ENCODE measurements at places on chromosomes 4 and X.

DNA sequence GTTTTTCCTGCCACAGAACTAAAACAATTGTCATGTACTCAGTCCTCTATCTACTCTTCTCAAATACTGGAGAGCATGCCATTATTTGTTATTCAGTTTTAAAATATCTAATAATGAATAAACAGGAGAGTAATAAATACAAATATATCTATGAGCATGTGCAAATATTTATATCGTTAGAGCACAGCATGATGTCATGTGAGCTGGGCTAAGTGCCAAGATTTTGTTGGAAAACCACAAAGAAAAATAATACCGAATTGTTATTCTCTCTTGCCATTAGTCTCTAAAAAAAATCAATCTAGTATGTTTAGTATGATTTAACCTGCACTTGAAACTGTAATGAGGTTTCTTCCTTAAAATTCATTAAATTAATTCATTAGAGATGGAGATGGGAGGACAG lies 97.3 kb downstream of the DDX60 start:
- DNase-seq = no peak

- DNase-seq = no peak
These were observed 685.8 kb downstream of the GABRG1 start for GRCh38 chr4:45438047-45438446.

DNA sequence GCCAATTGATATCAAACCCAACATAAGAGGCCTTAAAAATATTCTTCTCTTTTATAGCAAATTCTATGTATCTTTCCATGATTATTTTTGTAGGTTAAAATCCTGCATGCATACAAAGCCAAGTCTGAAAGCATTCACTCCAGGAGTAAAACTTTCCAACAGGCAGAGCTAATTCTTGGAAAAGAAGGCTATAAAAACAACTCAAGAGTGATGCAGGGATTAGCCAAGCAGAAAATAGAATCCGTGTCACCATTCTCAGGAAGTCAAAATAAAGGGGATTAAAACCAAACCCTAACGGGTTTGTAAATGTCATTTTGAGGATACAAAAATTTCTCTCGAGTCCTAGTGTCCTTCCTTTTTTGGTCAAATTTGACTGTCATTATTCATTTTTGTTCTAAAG lies 412.4 kb downstream of the DMD start:
- DNase-seq = no peak

GRCh38 chrX:123223859-123224258 lies 39.8 kb downstream of the GRIA3 start:
- DNase-seq = no peak

DNA sequence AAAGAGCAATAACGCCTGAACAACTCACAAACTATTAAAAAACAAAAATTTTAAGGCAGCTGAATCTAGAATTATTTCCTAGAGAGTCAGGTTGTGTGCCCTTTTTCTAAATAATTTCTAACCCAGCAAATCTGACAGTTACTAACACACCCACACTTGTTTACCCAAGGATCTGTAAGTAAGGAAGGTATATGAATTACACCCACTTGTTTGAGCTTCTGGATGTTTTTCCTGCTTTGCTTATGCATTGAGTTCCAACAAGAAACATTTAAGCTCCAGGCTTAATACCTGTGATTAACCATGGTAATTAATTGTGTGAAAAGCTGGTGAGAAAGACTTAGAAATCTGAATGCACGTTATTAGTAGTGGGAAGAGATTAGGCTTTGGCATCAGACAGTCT lies 1.5 kb downstream of the NIPAL1 start:
- DNase-seq = no peak

DNA sequence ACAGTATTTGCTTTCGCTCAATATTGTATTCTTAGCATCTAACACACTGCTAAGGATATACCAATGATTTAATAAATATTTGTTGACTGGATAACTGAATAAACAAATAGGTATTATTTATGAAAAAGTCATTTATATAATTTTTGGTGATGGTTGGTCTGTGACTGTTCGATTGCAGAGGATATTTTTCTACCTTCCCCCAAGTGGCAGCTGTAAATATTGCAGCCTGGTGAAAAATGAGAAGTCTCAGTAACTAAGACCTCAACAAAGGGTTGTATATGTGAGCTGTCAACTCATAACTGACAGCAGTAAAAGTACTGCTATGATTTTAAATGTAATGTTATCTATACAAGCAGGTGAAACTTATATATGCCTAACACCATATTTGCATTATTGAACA lies 36.0 kb downstream of the HTR2C start:
- no peak for DNase-seq

GRCh38 chrX:119230850-119231249 lies 5.2 kb upstream of the PGRMC1 start:
- no peak for DNase-seq

DNA sequence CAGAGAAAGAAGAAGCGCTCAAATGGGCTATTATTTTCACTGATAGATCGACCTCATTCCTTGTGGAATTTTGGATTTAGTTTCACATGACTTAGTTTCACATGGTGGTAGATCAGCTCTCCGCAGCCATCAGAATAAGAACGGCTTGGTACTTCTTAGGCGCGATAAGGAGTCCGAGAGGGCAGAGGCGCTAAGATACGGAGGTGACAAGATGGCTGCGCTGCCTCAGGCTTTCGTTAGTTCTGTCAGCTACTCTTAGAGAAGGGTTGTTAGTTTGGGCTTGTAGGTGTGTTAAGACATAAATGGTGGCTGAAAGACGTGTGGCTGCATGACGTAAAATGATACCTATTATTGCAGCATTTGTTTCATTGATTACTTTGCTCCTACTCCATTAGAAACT lies 169.1 kb downstream of the UNC5C start:
- DNase-seq = no peak

DNA sequence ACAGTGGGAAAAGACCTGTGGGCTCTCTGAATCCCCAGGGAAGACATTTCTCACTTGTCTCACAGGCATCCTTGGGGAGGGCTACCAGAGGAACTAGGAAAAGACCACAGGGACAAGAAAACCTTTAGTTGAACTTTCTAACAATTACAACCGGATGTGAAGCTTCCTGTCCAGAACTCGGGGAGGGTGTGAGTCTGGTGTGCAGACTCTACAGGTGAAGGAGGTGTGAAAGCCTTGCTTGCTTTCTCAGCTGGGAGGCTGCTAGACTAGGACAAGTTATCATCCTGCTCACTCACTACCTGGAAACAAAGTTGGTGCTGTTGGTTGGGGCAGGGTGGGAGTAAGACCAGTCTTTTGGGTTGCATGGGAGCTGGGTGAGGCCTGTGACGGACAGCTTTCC lies 158.5 kb upstream of the PBDC1 start:
- DNase-seq = no peak

DNA sequence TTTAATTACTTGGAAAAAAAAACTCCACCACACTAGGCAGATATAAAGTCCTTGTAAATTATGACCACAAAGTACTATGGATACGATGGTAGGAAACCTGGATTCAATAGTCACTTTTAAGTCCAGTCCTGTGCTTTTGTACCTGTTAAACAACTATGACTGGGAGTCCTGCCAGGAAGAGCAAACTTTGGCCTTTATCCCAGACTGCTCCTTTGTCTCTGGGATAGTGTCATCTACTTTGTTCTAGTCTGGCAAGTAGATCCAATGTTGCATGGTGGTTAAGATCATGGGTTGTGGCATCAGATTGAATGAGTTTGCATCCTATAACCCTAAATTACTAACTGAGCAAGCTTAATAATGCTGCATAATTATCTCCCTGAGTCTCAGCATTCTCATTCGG lies 175.3 kb upstream of the FGF13 start:
- DNase-seq = no peak

GRCh38 chr4:18844726-18845125 lies 823.2 kb upstream of the LCORL start:
- no peak for DNase-seq

Measured in upper lobe of left lung (tissue), 6 donors.